GM12864 (cell line): ENCODE measurements at places on chromosomes 3 and 15.

DNA sequence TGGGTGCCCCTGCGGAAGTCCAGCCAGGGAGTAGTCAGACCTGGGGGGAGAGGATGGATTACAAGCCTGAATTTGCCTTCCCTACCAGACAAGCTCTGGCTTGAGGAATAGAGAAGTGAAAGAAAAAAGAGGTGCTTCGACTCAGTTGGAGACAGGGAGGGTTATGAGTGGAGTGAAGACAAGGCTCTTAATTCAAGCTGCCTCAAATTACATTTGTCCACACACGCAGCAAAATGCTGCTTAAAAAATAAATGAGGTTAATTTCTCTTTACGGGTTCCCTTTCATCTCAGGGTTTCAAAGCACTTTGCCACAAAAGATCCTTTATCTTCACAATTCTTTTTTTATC lies 49.0 kb upstream of the SLC4A7 start:
- DNase-seq: no peak

- no peak for DNase-seq
Observed at GRCh38 chr3:122680475-122681283, at the start of gene PARP14. Gene PARP14, plus strand, starts transcription at chr3:122680839. Its CDS starts 45 bp downstream, at chr3:122680884.

- DNase-seq: no peak
Observed at GRCh38 chr15:92638291-92638708, 17.3 kb downstream of the FAM174B start.

- no peak for DNase-seq
Observed at GRCh38 chr15:45126535-45127158, 3.0 kb downstream of the DUOXA1 start.

DNA sequence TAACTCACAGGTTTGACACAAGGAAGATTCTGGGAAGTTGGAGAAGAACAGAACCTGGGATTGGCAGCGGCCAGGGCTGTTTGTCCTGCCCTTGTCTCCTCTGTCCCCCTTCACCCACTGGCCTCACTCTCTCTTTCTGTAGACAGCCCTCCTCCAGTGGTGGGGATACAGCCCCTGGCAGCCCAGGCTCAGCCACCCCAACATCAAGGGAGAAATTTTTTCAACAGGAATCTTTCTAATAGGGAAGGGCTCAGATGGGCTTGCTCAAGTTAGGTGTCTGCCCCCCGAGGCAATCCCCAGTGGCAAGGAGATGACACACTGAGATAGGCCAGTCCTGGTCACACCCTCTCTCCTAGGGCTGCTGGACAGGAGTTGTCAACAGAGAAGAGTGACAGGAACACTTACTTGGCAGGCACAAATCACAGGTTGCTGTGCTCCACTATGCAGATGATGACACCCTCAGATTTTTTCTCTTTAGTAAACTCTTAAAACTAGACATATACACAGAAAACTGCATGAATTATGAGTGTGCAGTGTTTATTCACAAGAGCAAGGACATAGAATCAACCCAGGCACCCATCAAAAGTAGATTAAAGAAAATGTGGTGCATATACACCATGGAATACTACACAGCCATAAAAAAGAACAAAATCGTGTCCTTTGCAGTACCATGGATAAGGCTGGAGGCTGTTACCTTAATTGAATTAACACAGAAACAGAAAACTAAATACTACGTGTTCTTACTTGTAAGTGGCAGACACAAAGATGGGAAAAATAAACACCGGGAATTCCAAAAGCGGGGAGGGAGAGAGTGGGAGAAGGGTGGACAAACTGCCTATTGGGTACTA lies 36.3 kb downstream of the PLA2G4D start:
- DNase-seq: no peak

DNA sequence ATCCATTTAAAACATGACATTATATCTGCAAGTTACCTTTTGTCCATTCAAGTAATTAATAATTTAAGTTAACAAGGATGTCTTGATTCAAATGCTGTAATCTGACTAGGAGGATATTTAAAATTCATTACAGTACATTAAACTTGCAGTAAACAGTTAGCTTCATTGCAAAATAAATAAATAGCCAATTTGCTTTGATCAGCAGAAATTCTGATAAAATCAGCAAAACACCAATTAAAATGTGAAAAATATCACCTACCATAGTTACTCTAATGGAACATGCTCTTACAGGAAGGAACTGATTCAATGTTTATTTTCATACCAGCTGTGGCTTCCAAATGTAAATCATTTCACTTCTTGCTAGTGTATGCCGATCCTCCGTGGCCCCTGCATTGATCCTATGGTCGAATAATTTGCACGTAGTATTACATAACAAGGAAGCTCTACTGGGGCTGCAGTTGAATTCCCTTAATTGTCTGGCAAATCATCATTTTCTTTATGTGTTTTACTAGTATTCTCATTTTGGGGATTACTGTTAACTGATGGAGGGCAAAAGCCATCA lies 150.7 kb downstream of the FOXB1 start:
- DNase-seq: no peak

DNA sequence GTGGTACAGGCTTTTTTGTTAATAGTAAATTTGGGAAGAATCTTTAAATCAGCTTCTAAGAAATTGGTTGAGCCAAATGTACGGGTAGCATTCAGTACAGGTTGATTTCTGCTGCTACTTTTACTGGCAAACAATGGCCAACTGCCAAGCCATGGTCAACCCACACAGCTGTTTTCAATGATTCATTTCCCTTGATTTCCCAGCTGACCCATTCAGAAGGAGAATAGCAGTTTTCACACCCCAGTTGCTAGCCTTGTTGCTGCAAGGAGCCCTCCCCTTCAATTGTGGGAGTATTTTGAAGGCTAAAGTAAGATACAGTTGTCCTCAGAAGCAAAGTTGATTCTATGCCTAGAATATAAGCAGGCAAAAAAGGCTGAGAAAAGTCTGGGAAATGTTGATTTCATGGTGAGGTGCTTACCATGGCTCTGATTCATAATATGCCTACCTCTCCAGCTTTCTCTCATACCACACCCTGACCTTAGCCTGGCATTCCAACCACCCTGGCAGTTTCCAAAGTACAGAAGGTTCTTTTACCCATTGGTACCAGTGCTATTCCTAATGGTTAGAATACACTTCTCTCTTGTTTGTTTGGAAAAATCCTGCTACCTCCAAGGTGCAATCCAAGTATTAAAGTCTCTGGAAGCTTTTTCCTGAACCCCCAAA lies 320.3 kb upstream of the TGFBR2 start:
- DNase-seq: no peak

- no peak for DNase-seq
Observed at GRCh38 chr3:49035281-49035680, 6.1 kb upstream of the IMPDH2 start.

- DNase-seq: no peak
Observed at GRCh38 chr15:57932348-57932747, 133.2 kb downstream of the ALDH1A2 start.

GRCh38 chr3:147651107-147651778 lies 242.1 kb downstream of the ZIC1 start:
- DNase-seq: no peak

DNA sequence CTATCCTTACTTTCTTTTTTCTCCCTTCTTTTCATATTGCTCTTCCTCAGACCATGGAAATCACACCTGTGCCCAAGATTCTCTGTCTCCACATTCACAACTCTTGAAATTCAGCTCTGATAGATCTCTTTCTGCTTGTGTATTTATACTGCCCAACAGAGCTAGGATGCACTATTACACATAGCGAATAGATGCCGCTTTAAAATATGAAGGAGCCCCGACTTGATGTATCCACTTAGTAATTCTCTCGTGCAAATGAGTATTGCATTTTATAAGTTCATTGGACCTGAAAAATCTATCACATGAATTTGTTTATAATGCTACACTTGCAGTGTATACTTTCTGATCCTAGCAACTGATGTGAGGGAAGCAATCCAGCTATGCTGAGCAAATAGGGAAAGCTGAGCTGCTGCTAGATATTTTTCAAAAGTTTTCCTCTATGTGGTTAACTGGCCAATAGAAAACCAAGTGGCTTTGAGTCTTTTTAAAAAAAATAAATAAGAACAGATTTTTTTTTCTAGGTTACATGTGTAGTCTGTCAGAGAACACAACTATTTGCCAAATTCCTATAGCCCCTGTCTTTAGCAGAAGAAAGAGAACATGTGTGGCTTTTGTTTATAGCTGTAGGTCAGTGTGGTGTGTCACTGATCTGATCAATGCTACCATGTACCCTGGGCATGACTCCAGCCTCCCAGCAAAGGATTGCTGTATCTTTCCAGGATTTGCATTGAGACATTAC lies 64.3 kb upstream of the LEKR1 start:
- no peak for DNase-seq

DNA sequence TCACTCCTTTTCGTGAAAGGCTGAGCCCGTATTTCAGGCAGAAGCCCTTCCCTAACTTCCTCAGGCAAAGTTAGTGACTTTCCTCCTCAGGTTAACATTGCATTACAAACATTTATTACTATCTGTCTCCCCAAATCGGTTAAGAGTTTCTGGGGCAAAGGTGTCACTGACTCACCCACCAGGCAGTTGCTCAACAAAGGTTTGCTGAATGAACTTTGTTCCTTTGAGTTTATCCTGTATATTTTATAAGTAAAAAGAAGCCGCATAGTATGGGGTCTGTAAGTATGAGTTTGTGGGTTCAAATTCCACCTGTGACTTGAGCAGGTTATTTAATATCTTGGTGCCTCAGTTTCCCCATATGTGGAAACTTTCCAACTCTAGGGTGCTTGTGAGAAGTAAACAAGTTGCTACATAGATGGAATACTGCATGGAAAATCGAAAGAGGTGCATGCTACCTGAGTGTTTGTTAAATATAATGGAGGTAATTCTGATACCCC lies 177.7 kb downstream of the THRB start:
- no peak for DNase-seq

- no peak for DNase-seq
Observed at GRCh38 chr15:100759698-100760356, 119.8 kb upstream of the ALDH1A3 start.

- no peak for DNase-seq
Observed at GRCh38 chr3:48684480-48685143, 1.1 kb downstream of the NCKIPSD start.

- DNase-seq: peak; percentile 69
Observed at GRCh38 chr15:33671456-33671855, 296.8 kb upstream of the CHRM5 start.

GRCh38 chr3:56291244-56291680 lies 177.0 kb downstream of the ERC2 start:
- no peak for DNase-seq

GRCh38 chr15:26877831-26878230 lies 11.0 kb downstream of the GABRA5 start:
- DNase-seq: no peak

- DNase-seq: no peak
Observed at GRCh38 chr3:16059711-16060357, 114.6 kb upstream of the GALNT15 start.

DNA sequence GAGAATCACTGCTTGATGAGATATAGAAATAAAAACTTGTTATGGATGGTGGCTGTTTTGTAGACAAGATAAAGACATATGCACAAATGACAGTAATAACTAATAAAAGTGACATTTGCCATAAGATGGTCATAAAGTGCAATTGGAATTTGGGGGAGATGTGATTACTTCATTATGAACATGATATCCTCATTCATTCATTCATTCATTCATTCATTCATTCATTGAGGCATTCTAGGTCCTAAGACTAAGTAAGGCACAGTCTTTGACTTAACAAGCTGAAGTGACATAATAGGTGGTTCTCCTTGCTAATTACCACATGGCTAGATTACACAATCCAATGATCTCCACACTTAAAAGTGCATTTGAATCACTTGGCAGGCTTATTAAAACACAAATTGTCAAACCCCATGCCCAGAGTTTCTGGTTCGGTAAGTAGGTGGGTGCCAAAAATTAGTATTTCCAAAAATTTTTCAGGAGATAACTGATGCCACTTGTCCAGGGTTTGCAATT lies 18.9 kb downstream of the RAP2B start:
- DNase-seq: no peak

- no peak for DNase-seq
Observed at GRCh38 chr3:130853581-130853980, 40.3 kb upstream of the ATP2C1 start.

GRCh38 chr3:128166971-128167453 lies 13.7 kb downstream of the EEFSEC start:
- DNase-seq: no peak

- no peak for DNase-seq
Observed at GRCh38 chr3:33071946-33072345, 25.0 kb downstream of the GLB1 start.

- DNase-seq: no peak
Observed at GRCh38 chr3:13209634-13209997, 136.4 kb upstream of the IQSEC1 start.

GRCh38 chr3:160757233-160758106 lies 1.4 kb downstream of the PPM1L start:
- DNase-seq: no peak

DNA sequence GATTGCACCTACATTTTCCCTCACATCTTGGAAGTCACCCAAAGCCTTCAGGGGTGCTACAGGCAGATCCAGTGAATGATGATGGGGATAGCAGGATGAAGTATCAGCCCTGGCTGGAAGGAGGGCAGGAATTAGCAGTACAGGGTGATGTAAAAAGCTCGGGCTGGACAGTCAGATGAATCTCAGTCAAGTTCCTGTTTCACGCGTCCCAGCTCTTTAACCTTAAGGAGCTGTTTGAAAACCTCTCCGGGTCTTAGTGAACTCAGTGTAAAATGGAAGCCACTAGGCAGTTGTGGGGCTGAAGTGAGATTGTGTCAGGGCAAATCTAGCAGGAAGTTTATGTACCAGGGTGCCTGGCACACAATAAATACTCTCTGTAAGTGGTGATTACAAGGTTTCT lies 166.4 kb upstream of the PROK2 start:
- DNase-seq: no peak

DNA sequence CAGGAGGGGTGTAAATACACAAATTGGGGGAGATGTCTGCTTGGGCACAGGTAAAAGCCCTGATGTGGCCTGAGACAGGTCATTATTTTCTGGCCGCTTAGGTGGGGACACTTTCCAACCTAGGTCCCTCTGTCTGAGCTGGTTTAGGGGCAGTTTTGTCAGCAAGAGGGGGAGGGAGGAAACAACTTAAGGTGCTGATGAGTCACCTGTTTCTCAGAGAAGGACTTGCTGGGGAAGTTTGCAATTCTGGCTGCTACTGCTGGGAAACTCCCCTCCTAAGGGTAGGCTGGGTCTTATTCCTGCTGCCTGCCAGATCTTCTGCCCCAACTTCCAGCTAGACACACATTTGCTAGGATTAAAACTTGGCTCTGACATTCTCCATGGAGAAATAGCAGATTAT lies 4.8 kb upstream of the RHOV start:
- DNase-seq: no peak

DNA sequence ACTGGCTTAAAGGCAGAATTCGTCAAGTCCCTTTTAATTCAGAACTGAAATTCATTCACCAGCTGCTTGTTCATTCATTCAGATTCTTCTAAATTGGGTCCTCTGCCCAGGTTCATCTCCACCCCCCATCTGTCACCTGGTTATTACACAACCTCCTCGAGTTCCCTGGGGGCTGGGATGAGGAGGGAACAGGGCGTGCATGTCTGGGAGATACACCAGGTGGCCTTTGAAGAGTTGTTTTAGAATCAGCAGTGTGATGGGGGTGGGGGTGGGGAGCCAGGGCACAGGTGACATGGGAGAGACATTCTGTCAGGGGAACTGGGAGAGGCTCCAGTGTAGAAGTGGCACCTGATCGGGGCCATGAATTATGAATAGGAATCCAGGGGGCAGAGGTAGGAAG lies 8.2 kb downstream of the SNX33 start:
- no peak for DNase-seq

- no peak for DNase-seq
Observed at GRCh38 chr3:43372809-43373559, 86.6 kb downstream of the SNRK start.

GRCh38 chr3:183698318-183698751 lies 738 bp downstream of the YEATS2 start:
- DNase-seq: no peak
